ENCODE measurements at places on chromosomes 1 and 21.

GRCh38 chr1:84143796-84144565 lies at the start of gene PRKACB:
TSS of gene PRKACB (plus strand) at chr1:84144271. CDS start at chr1:84144362, 91 bp downstream.
- DNase-seq = peak; percentile 39

GRCh38 chr1:228149406-228150119 lies at the start of gene GJC2:
TSS of gene GJC2 (plus strand) at chr1:228149930. CDS start at chr1:228157759, 7,829 bp downstream.
- DNase-seq = no peak

GRCh38 chr1:86018283-86018923 lies 138.2 kb downstream of the COL24A1 start:
- peak; percentile 6 for DNase-seq

- DNase-seq = no peak
Observed at GRCh38 chr1:171758011-171758410, 16.1 kb upstream of the VAMP4 start.

GRCh38 chr1:187096689-187097088 lies 267.9 kb downstream of the PLA2G4A start:
- DNase-seq = no peak

GRCh38 chr1:228408869-228409805 lies 2.5 kb upstream of the TRIM11 start:
- no peak for DNase-seq

GRCh38 chr1:209227941-209228340 lies 355.6 kb upstream of the CAMK1G start:
- no peak for DNase-seq

DNA sequence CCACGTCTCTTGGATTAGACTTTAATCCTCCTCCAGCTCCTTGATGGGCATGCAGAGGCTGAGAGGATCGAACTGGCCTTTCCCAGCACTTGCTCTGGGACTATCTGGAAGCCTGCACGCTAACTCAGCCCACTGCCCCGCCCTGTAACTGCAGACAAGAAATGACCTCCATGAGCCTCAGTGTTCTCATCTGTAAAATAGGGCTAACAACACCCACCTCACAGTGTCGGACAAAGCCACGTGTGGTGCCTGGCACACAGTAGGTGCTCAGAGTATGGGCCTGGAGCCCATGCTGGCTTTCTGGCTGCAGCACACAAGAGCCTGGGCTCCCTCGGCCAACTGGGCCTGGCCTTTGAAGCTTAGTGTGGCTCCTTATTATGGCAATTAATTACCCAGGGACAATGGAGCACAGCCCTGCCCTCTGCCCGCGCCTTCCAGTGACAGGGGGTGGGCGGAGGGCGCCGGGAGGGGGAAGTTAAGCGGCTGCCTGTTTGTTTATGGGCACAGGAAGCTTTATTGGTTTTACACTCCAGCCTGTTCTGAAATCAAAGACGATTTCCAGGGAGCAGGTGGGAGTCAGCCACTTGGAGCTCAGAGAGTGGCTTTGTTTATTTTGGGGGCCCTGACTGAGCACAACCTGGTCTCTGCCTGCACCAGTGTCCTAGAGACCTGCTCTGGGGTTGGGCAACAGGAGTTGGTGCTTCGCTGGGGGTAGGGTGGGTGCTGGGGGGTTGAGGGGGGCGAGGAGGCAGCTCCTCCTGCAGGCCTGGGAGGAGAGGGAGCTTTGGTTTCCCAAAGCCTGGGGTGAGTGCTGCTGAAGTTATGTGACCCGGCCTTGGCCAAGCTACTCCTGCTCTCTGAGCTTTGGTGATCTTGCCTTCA lies 31.0 kb downstream of the PAX7 start:
- no peak for DNase-seq

All from T-helper 2 cell (primary cell).